Right cardiac atrium (tissue), 5 donors: ENCODE measurements at places on chromosomes 4 and X. TPM values are rescaled to one million over a fixed set of nuclear protein-coding genes. Genes with fewer than 3 reads are reported as not detected.

IBSP gene
- not detected for total RNA-seq

GRCh38 chr4:105147016-105147552, 408 bp downstream of the TET2 start:
- no peak for DNase-seq

- DNase-seq, result no peak
Observed at GRCh38 chr4:123102897-123103471, 180.6 kb upstream of the NUDT6 start.

DNA sequence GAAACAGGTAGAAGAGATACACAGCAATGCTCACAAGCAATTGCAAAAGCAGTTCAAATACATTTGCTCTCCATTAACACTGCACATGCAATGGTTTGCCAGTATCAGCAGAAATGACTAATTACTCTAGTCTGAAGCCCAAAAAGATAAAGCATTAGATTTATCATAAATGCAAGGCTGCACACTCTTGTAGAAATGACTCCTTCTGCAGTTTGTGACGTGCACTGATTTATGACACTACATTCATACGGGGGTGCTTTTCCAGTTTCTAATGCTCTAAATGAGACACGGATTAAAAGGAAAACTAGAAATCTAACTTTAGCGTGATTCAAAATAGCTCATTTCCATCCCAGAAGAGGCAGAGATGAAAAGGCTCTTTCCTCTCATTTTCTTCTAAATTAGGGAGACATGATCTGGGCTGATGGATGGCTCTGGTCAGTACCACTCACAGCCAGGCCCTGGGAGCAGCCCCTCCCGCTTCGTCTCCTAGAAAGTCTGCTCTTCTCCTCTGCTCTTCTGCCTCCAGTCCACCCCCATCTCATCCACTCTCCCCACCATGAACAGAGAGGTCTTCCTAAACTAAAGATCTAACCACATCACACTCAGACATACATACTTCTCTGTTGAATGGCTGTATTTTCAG, 33.2 kb downstream of the PPP2R2C start:
- no peak for DNase-seq

GRCh38 chrX:23729214-23729613, 13.9 kb downstream of the ACOT9 start:
- DNase-seq, result no peak

DNA sequence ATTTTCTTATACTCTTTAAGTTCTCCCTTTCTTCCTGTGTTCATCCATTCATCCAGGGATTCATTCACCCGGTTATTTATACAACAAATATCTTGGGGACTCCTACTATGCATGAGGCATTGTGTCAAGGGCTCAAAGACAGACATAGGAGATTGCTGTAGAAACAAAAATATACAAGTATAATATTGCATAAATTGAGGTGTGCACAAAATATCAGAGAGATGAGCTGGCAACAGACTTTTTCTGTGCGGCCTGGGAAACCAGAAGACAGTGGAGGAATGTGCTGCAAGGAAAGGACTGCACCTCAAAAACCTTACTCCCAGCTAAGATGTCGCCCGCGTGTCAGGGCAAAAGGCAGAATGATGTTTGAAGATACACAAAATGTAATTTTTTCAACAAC, 9.6 kb downstream of the OTOP1 start:
- no peak for DNase-seq
